ENCODE measurements at places on chromosomes 5 and 9.

GRCh38 chr5:162654661-162655405 lies 587.3 kb downstream of the GABRG2 start:
- no peak for DNase-seq

GRCh38 chr9:489198-490197 lies 274.8 kb downstream of the DOCK8 start:
- no peak for DNase-seq

DNA sequence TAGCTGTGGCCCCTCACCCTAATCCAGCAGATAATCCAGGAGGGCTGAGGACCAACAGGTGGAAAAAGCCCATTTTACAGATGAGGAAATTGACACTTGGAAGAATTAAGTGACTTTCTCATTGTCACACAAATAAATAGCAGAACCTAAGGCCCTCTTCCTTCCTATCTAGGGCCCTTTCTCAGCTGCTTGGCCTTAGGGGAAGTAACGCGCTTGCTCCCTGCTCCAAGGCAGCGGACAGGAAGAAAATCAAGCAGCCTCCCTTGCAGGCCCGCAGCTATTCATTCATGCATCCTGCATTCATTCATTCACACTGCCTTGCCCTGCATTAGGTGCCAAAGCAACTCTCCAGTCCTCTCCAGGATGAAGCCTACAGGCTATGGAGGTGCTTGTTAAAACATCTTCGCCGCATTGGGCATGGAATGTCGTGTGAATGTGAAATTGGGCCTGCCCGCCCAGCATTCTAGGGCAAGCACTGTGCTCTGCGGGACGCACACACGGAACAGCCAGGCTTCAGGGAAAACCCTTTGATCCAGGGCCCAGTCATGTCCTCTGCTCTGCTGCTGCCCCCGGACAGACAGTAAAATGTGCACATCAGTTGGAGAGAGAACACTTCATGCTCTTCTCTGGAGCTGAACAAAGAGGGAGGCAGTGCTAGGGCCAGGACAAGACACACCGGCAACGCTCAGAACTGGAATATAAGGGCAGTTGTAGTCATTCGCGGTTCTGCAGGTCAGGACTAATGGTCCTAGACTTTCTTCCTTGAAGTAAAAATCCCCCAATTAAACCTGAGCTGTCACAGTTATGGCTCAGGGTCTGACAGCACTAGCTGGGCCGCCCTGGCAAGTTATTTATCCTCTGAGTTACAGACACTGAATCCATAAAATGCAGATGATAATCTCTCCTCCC lies 166.0 kb downstream of the COL23A1 start:
- DNase-seq, result no peak

GRCh38 chr5:34688015-34688810 lies 32.1 kb downstream of the RAI14 start:
- DNase-seq, result no peak

GRCh38 chr9:136309101-136309801 lies 5.4 kb upstream of the CCDC187 start:
- DNase-seq, result no peak

DNA sequence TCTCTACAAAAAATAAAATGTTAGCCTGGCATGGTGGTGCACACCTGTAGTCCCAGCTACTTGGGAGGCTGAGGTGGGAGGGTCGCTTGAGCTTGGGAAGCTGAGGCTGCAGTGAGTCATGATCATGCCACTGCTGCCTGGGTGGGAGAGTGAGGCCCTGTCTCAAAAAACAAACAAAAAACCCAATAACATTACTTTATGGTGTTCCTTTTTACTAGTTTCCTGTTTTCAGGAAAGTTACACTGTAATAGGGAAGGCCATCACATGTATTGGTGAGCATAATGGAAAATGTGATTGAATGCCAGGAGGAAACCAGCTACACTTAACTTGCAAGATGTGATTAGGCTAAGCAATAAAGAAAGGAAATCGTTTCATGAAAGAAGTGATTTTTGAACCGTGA lies 42.7 kb downstream of the SV2C start:
- DNase-seq, result no peak

DNA sequence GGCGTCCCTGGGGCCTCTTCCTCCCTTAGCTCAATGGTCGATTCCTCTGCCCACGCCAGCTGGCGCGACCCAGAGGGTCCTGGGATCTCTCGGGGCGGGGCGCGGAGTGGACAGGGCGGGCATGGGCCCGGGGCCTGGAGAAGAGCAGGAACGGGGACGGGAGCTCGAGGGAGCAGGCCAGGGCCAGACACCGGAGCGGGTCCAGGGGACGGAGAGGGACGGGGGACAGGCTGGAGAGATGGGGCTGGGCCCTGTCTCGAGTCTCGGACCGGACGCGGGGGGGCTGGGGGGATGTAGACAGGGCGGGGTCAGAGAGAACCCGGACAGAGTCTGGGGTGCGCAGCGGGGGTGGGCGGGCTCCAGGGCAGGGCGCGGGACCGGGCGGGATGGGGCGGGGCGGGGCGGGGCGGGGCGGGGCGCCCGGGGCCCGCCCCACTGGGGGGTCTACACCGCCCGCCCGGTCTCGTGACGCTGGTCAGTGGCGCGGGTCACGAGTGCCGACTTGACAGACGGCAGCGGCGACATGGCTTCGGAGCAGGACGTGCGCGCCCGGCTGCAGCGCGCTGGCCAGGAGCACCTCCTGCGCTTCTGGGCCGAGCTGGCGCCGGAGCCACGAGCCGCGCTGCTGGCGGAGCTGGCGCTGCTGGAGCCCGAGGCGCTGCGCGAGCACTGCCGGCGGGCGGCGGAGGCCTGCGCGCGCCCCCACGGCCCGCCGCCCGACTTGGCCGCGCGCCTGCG lies at the start of gene UAP1L1:
Gene UAP1L1 (plus strand): TSS at position 508 of the 738 bp plus-strand sequence. CDS start 16 bp downstream, at position 524.
- DNase-seq, result peak; percentile 65

- DNase-seq, result no peak
Measured at GRCh38 chr5:74636149-74636548, 4.4 kb downstream of the ENC1 start.
